Activated CD4-positive, alpha-beta T cell treated with anti-CD3 and anti-CD28 coated beads for 48 hours (primary cell): ENCODE measurements at places on chromosomes 1 and 21.

GRCh38 chr1:107750364-107750959 lies 214.5 kb downstream of the VAV3 start:
- DNase-seq: peak; percentile 74

DNA sequence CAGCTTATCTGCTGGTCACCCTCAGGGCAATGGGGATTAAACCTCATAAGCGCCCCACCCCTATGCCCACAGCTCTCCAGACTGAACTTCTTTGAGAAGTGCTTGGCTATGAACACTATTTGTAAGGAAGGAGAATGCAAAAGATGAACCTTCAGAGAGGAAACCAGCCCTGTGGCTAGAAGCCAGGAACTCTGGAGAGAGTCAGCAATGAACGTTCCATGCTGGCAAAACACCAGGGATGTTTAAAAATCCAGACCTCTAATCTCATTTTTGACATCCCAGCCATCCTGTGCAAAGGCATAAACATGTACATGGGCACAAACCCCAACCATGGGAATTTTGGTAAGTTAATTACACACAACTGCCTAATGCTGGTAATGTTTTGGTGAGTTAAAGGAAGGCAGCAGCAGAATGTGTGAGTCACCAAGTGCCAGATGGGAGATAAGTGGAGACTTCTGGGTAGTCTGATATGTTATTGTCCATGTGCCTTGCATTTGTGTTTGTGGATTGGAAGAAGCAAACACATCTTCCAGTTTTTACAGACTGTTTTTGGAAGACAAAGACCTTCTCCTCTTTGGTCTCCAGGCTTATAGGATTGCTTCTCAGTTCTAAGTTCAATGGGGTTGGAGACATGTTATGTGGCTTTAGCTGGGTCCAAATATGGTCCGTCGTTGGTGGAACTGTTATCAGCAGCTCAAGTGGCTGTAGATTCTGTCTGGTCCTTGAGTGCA lies 174.1 kb upstream of the ETV3 start:
- no peak for DNase-seq

DNA sequence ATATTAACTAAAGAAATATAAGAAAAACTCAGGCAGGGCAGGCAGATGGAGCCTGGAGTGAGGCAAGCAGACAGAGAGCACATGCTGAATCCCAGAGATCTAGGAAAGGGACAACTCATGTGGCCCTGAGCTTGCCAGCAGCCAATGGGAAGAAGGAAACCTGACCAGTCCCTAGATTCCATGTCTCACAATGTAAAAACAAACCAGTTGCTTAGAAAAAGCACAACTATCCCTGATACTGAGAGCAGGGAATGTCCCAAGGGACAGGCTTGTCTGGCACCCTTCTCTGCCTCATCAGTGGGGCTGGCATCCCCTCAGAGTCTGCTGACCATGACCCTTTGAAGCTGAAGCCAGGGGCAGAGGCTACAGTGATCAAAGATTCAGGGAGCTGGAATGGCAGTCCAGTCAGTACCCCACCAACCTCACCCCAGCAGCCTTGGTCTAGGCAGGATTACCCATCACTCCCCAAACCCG lies 27.8 kb downstream of the HSPG2 start:
- DNase-seq: no peak

DNA sequence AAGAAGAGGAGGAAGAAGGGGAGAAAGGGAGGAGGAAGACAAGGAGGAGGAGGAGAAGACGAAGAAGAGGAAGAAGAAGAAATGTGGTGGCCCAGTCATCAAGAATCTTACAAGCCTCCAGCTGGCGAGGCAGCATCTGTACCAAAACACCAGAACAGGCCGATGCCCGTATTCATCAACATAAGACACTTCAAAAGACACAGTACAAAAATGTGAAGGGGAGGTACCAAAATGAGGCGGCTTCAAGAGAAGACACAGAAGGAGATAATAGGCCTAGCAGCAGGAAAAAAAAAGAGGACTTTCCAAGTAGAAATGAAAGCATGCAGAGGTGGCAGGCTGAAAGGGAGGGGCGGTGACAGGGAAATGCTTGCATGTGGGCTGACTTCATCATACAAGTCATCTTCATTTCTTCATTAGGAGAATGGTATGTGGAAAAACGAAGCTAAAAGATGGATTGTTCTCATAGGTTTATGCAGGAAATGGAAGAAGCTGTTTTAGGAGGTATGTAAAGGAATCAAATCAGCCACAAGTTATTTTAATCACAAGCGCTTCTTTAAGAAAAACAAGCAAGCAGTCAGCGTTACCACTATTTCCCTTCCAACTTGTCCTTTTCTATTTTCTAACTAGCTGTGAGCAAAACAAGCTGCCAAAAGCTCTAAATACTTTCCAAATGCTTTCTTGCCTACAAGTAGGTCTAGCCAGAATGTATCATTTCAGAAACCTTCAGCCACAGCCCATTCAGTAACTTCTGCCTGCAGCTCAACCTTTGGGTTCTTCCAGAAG lies 192.3 kb downstream of the SLC45A1 start:
- DNase-seq: peak; percentile 62

- no peak for DNase-seq
Observed at GRCh38 chr1:23645338-23645737, 46.3 kb upstream of the RPL11 start.

- DNase-seq: no peak
Observed at GRCh38 chr1:38217316-38217715, 170.7 kb upstream of the POU3F1 start.

GRCh38 chr1:181518152-181518551 lies 34.8 kb downstream of the CACNA1E start:
- no peak for DNase-seq

DNA sequence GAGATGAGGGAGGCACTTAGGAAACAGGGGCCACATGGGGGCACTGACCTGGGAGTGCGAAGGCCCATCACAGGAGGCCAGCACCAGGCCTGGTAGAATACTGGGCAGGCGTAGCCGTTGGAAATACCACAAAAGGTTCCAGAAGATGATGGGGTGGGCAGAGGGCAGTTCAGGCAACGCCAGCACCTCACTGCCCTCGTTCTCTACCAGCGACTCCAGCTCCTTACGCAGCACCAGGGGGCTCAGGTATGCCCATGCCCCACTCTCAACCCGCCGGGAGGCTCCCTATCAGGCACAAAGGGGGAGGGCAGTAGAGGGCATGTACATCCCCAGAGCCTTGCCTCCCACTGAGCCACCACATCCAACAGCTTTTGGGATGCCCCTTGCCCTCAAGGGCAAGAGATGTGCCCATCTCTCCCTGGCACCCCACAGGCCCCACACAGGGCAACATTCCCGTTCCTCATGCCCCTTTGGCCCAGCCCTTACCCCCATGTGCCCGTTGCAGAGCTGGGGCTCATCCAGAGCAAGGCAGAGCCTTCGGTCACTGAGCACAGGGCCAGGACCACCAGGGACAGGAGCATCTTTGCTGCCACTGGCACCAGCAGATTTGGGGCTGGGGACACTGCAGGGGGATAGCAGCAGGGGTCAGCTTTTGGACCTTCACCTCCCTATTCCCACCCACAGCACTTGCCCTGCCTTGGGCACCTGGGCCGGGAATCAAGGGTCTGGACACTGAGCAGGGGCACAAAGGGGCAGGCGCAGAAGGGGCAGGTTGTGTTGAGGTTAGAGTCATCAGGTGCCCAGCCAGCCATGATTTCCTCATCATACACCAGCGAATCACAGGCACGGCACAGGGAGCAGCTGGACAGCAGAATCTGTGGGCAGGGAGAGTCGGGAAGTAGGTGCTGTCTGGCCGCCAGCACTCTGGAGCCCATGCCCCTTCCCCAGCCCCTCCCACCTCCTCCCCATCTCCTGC lies 9.7 kb upstream of the GATAD2B start:
- DNase-seq: no peak

GRCh38 chr1:102715150-102715549 lies 393.2 kb downstream of the COL11A1 start:
- DNase-seq: no peak

DNA sequence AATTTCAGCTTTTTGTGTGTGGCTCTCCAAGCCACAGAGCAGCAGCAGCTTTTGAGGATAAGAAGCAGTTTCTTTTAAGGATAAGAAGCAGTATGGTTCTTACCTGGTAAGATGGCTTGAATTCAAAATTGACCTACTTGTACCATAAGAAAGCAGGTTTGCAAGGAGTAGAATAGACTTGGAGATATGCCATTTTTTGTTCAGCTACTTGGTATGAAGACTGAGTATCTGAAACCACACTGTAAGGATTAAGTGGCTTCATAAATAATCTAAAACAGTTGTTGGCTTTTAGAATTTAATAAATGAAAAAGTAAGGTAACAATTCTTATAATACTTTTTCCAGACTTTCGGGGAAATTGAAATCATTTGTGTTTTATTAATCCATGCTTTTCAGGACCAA lies 74.2 kb downstream of the ATF6 start:
- DNase-seq: no peak

DNA sequence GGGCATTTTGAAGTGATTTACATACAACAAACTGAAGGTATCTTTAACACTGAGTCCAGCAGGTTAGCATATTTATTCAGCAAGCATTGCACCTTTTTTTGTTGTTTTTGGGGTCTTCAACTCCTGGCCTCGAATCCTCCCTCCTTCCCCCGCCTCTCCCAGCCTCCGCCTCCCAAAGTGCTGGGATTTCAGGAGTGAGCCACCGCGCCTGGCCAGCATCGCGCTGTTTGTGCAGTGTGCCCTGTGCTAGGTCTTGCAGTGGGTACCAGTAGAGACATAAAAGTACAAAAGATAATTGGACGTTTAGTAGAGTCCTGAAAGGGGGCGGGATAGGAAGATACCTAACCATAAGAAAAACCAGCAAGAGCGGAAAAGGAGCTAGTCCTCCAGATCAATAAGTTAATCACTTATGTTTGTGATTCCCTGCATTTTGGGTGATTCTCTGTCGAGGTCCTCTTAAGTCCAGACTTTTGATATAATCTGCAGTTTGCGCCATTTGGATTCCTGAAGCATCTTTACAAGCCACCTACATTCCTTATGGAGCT lies 111.8 kb downstream of the OSBPL9 start:
- DNase-seq: no peak

- no peak for DNase-seq
Observed at GRCh38 chr1:189805735-189806134, 671.9 kb downstream of the BRINP3 start.

DNA sequence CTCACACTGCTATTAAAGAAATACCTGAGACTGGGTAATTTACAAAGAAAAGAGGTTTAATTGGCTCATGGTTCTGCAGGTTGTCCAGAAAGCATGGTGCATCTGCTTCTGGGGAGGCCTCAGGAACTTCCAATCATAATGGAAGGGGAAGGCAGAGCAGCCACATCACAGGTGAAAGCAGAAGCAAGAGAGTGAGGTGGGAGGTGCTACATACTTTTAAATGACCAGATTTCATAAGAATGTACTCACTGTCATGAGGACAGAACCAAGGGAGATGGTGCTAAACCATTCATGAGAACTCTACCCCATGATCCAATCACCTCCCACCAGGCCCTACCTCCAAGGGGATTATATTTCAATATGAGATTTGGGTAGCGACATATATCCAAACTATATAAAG lies 55.7 kb downstream of the MRPL39 start:
- no peak for DNase-seq

DNA sequence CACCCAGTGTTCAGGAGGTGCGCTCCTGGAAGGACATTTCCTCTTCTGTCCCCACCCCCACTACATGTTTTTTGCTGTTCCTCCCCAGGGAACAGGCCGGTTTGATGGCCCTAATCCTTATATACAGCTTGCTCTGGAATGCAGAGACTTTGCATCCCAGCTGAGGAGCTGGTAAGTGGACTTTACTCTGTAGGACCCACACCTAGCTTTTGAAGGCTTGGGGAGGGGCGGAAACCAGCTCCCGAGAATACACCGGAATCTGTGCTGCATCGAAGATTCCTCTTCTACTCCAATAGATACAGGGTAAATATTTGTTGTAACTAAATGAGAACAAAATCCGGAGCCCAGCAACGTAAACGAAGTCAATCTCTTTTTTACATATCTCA lies 1.2 kb upstream of the CGN start:
- no peak for DNase-seq

- no peak for DNase-seq
Observed at GRCh38 chr1:209614906-209615305, 31.4 kb downstream of the CAMK1G start.

DNA sequence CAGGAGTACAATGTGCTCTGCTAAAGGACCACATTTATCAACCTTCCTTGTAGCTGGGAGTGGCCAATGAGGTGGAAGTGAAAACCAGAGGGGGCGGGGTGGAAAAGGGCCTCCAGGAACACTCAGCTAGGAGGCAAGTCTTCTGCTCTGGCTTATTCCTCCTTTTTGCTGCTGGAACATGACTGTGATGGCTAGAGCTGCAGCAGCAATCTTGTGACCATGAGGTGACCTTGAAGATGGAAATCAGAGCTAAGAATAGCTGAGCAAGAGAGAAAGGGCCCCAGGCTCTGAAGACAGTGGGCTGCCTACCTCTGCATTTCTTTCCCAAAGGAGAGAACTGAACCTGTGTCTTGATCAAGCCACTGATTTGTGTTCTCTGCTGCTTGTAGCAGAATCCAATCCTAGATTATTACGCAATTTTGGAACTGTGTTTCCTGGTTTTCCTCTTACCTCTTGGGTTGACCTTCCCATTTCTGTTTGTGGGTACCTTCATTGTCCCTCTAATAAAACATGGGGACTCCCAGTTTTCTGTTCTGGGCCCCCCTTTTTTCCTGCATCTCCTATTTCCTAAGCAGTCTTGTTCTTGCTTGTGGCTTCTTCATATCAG lies 36.4 kb upstream of the WNT4 start:
- no peak for DNase-seq

- DNase-seq: no peak
Observed at GRCh38 chr1:21939650-21940374, 2.7 kb upstream of the HSPG2 start.

- DNase-seq: no peak
Observed at GRCh38 chr1:73176902-73177301, 894.6 kb upstream of the NEGR1 start.
